Tongue (tissue), 3 donors: ENCODE measurements at places on chromosomes 1 and 21.
A peak's percentile ranks its signal among the peaks of the same experiment; 100 is the strongest.

DNA sequence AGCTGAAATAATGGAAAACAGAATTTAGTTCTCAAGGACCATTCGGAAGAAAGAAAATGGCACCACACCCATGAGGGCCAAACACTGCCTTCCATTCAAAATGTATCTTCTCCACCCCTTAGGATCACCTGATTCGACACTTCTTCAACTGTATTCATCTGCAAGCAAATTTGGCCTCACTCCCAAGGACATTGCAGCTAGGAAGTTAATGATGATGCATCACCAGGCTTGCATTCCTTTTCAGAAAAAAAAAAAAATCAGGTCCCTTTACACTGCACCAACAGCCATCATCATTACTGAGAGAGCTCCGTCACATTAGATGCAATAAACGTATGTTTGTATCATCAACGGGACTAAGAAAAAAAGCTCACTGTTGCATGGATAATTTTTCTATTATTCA, 368.3 kb downstream of the PCP4 start:
- DNase-seq = no peak

- DNase-seq = peak; percentile 44
These were observed 782 bp downstream of the PCAT6 start for GRCh38 chr1:202811296-202812175.

- DNase-seq = peak; percentile 95
These were observed at the start of gene PPFIA4 for GRCh38 chr1:203026031-203026665. Gene PPFIA4 (plus strand): TSS chr1:203026491. CDS start chr1:203039009, 12,518 bp downstream.

DNA sequence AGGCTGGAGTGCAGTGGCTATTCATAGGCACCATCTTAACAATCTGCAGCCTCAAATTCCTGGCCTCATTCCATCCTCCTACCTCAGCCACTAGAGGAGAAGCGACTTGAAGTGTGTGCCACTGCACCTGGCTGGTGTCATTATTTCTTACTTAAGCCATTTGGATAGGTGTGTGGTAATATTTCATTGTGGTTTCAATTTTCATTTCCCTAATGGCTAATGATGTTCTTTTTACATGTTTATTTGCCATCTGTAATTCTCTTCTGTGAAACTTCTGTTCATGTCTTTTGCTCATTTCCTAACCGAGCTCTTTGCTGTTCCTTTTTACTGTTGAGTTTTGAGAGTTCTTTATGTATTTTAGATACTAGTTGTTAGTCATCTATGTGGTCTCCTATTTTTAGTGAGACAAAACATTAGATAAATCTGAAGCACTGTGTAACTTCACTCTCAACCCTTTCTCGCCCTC, 66.8 kb downstream of the SLC27A3 start:
- DNase-seq = no peak

DNA sequence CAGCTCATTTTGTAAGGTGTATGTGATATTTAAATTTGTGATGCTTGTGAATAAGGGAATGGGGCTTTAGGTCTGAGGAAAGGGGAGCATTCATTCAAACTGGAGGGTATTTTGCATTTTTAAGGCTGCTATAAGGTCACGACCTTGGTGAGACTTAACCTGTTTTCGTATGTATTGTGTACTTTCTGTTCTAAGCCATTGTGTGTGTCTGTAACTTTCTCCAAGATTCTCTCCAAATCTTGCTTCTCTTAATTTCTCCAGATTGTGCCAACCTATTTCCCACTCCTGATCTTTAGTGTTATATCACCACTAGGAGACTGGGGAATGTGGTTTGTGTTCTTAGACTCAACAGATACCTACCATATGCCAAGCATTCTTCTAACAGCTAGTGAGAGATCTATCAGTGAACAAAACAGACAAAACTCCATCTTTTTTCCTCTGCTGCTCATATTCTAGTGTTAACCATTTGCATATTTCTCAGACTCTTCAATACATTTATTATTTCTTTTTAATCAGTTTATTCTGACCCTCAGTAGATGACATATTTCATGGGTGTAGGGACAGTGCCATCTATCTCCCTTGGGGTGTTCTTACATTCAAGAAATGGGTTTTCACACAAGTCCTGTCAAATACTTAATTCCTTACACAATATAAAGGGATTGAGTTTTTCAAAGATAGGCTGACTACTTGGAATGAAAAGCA, 27.5 kb downstream of the ATP1B1 start:
- no peak for DNase-seq

DNA sequence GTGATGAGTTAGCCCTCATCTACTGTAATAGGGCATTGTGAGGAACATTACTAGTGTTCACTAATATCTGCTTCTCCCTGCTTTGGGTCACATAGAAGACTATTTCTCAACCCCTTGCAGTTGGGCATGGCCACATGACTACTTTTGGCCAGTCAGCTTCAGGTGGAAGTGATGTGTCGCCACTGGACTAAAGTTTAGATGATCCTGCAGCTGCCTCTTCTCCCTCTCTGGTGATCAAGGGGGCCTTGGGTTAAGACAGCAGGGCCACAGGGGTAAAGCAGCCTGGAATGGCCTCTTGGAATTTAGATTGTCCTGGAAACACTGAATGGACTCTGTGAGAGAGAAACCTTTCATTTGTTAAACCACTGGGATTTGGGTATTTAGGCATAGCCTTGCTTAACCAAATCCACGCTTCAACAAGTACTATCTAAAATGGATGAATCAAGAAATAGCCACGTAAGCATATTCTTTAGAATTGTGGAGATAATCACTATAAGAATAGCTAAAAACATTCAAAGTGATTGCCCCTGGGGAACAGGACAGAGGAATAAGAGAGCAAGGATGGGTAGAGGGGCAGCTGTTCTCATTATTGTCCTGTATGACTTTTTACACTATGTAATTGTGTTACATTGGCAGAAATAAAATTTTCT, 41.2 kb downstream of the OPRD1 start:
- DNase-seq = no peak

DNA sequence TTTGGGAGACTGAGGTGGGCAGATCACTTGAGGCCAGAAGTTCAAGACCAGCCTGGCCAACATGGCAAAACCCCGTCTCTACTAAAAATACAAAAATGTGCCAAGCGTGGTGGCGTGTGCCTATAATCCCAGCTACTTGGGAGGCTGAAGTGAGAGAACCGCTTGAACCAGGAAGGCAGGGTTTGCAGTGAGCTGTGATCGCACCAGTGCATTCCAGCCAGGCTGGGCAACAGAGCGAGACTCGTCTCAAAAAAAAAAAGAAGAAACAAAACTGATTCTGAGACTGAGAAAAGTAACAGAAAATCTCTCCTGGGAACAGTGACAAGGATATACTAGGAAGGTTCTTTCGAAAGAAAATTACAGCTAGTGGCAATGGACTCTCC, 20.9 kb downstream of the USP48 start:
- no peak for DNase-seq

DNA sequence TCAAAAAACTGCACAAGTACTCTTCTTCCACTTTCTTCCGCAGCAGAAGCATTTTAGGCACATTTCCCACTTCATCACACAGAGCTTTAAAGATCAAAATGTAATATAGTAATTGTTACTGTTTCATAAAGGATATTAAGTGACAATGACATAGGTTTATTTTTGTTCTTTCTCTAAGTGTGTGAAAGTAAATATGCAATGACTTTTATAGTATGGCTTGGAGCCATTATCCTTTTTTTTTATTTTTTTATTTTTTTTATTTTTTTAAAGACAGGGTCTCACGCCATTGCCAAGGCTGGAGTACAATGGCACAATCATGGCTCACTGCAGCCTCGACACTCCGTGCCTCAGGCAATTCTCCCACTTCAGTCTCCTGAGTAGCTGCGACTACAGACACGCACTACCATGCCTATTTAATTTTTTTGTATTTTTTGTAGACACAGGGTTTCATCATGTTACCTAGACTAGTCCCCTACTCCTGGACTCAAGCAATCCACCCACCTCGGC, 7.0 kb downstream of the TRIM33 start:
- DNase-seq = no peak

DNA sequence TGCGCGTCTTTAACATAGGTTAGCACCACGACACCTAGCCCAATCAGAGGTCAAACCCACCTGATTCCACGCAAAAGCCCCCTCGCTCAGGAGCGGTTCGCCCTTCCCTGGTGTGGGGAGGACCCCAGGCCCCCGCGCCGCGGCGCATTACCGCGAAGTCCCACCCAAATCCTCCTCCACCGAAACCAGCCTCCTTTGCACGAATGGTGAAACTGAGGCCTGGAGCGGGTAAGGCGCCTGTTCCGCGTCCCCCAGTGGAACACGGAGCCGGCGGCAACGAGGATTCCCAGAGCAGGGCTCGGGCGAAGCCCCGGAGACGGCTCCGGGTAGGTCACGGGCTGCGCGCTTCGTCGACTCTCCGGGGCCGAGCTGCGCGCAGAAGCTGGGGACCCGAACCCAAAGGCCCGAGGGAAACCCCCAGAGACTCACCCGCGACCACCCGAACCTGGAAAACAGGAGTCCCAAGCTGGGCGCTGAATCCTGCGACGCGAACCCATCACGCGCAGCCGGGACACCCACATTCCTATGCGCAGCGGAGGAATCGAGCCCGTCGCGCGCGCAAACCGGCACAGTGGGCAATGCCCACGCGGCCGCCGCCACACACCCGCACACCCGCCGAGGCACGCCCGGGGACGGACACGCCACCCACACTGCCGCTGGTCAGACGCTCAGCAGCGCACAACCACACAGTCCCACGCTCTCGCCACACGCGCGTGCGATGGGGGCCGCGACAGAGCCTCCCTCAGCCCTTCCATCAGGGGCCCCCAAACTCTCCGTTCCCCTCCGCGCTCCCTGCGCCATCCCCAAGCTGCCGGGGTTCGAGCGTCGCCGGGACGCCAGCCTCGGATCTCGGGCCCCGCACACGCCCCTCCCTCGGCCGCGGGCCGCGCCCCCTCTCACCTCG, 507 bp downstream of the GLIS1 start:
- no peak for DNase-seq

DNA sequence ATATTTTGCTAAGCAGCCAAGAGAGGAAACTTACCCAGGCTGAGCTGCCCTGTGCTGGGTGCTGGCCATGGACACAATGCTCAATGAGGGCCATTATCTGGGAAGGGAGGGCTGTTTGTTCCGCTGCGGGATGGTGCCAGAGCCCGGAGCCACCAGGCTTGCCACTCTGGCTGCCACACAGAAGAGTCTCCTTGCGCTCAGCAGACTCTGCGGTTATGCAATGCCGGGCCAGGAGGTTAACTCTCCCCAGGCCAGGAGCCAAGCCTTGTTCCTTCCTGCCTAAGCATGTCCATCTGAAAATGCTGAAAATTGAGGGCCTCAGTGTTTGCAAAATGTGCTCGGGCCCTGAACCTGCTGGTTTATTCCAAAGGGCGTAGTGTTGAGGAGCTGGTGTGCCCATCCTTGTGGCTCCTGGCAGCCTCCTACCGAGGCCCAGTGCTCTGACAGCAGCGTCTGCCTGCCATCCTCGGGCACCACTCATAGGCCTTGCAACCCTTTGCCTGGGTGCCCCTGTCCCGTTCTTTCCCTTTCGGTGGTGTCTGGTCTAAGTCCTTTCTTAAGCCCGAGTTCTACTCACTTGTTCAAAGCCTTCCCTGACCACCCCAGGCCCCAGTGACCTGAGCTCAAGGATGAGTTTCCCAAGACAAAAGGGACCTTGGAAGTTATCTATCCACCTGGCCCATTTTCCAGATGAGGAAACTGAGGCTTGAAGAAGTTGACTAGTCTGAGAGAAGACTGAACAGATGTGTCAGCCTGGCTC, 133.8 kb upstream of the EDN2 start:
- peak; percentile 54 for DNase-seq

GRCh38 chr21:29715089-29715488, 224.7 kb downstream of the GRIK1 start:
- DNase-seq = no peak

DNA sequence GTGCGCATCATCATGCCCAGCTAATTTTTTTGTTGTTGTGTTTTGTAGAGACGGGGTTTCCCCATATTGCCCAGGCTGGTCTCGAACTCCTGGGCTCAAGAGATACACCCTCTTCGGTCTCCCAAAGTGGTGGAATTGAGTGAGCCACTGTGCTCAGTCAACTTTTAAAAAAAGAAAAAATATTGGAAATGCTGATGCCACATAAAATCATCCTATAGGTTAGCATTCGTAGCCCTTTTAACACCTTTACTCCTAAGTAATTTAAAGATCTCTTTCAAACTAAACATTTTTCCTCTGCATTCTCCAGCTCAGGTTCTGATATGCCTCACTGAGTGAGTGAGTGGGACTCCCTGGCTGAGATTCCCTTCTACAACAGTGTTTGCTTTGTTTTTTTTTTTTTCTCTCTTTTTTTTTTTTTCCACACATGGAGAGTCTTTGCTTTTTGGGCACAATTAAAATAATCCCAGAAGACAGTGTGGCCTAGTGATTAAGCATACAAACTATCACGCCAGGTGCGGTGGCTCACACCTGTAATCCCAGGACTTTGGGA, 74.0 kb downstream of the LPGAT1 start:
- DNase-seq = no peak

DNA sequence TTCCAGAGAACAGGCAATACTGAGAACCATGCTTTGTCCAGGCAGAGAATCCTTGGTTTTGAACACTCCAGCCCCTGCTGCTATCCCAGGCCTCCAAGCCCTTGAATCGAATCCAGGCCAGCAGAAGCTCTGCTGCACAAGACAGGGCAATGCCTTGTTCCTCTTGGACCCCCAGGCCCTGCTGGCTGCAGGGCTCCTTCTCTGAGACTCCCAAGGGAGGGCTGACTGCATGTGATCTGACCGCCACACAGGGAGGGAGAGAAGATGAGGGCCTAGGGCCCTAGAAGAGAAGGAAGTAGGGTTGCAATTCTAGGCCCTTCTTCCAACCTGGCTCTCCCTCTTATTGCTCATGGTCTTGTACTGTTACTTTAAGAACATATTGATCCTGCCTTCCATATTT, 160.6 kb upstream of the EDN2 start:
- DNase-seq = no peak

GRCh38 chr1:156539818-156540355, 32.5 kb downstream of the IQGAP3 start:
- DNase-seq = no peak

DNA sequence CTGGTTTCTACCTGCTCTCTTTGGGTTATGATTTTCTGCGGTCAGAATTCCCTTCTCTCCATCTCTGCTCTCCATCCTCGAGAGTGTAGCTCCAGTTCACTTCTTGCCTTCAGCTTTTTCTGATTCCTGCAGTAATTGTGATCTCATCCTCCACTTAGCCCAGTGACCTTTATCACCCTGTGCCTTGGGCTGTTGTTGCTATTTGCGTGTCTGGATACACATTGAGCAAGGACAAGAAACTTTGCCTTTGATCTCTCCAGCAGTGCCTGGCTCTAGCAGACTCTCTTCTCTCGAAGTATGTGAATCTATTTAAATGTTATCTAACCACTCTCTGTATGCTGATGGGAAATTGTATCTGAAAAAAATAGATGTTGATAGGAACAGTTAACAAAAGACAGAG, 76.4 kb upstream of the MARK1 start:
- no peak for DNase-seq

- DNase-seq = peak; percentile 48
These were observed 37.2 kb upstream of the ETS2 start for GRCh38 chr21:38768471-38769063.

- no peak for DNase-seq
These were observed 3.0 kb downstream of the KCNC4 start for GRCh38 chr1:110213143-110213540.

DNA sequence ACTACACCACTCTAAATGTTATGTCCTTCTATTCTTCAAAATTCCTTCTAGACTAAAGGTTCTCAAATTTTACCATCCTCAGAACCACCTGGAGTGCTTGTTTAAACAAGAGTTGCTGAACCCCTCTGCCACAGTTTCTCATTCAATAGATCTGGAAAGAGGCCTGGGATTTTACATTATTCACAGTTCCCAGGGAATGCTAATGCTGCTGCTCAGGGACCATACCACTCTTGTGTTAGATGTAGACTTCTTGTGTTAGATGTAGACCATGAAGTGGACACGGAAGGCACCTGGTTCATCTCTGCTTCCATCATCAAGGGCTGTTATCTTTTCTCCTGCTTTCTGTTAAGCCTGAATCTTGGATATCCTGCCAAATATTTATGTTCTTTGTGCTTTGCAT, 31.3 kb upstream of the CCN1 start:
- DNase-seq = no peak
